C1 segment of cervical spinal cord (tissue), 14 donors: ENCODE measurements at places on chromosomes 2 and 18.
A peak's percentile ranks its signal among the peaks of the same experiment; 100 is the strongest.

DNA sequence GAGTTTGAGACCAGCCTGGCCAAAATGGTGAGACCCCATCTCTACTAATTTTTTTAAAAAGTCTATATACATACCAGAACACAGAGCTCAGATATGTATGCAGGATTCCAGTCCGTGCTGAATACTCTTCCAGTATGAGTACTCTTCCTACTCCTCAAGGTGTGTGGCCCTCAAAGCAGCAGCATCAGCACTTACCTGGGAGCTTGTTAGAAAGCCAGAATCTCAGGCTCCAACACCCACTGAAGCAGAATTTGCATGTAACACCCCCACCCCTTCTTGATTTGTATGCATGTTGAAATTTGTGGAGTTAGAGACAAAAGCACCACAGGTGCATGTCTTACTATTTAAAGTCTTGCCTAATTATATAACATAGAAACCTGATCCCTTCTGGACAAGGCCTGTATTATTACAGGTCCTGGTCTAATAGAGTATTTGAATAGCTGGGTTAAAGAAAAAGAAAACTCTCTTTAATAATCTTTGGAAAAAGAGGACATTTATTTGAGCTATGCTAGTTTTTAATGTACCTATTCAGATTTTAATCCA lies 50.3 kb upstream of the NFE2L2 start:
- DNase-seq = no peak

GRCh38 chr2:11129598-11130449 lies 25.4 kb upstream of the SLC66A3 start:
- DNase-seq = no peak

GRCh38 chr2:8314063-8314462 lies 367.8 kb upstream of the ID2 start:
- DNase-seq = no peak

GRCh38 chr2:113240150-113240914 lies 38.4 kb downstream of the PAX8 start:
- DNase-seq = peak; percentile 47

- DNase-seq = no peak
These were observed 119.3 kb upstream of the SIX3 start for GRCh38 chr2:44822174-44822573.

- no peak for DNase-seq
These were observed 11.3 kb downstream of the SIX2 start for GRCh38 chr2:44997963-44998362.

GRCh38 chr2:84879584-84880394 lies 1.1 kb downstream of the TRABD2A start:
- DNase-seq = no peak

GRCh38 chr2:147553775-147554271 lies 291.0 kb upstream of the ACVR2A start:
- no peak for DNase-seq

- no peak for DNase-seq
These were observed 166.5 kb downstream of the RPIA start for GRCh38 chr2:88857951-88858411.

- no peak for DNase-seq
These were observed 122.3 kb downstream of the PLCL1 start for GRCh38 chr2:197926673-197927072.

DNA sequence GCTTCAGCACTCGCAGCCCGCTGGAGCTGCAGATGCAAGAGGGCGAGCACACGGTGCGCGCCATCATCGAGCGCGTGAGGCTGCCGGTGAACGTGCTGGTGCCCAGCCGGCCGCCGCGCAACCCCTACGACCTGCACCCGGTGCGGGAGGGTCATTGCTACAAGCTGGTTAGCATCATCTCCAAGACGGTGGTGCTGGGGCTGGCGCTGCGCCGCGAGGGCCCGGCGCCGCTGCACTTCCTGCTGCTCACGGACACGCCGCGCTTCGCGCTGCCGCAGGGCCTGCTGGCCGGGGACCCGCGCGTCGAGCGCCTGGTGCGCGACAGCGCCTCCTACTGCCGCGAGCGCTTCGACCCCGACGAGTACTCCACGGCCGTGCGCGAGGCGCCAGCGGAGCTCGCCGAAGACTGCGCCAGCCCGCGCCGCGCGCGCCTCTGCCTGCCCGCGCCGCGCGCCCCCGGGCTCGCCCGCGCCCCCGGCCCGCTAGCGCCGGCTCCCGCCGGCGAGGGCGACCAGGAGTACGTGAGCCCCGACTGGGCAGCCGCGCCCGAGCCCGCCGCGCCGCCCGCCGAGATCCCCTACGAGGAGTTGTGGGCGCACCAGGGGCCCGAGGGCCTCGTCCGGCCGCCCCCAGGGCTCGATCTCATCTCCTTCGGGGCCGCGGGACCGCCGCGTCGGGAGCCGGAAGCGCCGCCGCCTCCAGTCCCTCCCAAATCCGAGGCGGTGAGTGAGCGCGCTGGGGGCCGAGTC lies 11.8 kb downstream of the GAREM2 start:
- no peak for DNase-seq

GRCh38 chr2:66536997-66537396 lies 102.1 kb downstream of the MEIS1 start:
- no peak for DNase-seq

GRCh38 chr2:124797049-124797448 lies 772.0 kb downstream of the CNTNAP5 start:
- DNase-seq = no peak

DNA sequence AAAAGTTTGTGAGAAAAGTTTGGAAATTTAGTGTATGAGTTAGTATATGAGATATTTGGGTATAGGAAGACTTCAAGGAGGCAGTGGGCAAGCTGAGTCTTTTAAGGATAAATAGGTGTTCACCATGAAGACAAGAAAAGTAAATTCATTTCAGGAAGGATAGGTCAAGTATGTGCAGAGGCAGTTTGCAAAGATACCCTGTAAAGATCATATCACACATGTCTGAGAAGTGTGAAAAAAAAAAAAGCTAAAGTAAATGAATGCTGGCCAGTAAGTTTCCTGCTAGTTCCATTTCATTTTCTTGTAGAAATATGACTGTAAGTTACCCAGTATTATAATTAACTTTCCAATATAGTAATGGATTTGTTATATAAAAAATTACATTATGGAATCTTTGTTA lies 131.0 kb downstream of the PHLPP1 start:
- DNase-seq = no peak

- DNase-seq = no peak
These were observed 441.5 kb downstream of the ZNF516 start for GRCh38 chr18:76053551-76053950.

GRCh38 chr2:190627448-190628412 lies 21.2 kb upstream of the NAB1 start:
- DNase-seq = peak; percentile 42
